ENCODE measurements at places on chromosomes 7 and 10.
A peak's percentile ranks its signal among the peaks of the same experiment; 100 is the strongest.

- peak; percentile 67 for DNase-seq
Observed at GRCh38 chr7:155798673-155799439, 13.4 kb downstream of the SHH start.

GRCh38 chr10:103554488-103555324, 61.2 kb downstream of the NEURL1 start:
- DNase-seq, result peak; percentile 63

DNA sequence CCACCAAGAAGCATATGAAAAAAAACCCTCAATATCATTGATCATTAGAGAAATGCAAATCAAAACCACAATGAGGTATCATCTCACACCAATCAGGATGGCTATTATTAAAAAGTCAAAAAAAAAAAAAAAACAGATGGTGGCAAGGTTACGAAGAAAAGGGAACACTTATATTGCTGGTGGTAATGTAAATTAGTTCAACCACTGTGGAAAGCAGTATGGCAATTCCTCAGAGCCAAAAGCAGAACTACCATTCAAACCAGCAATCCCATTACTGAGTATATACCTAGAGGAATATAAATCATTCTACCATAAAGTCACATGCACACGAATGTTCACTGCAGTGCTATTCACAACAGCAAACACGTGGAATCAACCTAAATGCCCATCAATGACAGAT, 46.0 kb downstream of the CNOT4 start:
- no peak for DNase-seq

- no peak for DNase-seq
Observed at GRCh38 chr10:30495687-30496086, 61.7 kb downstream of the MAP3K8 start.

GRCh38 chr7:7698930-7699329, 19.5 kb downstream of the RPA3 start:
- DNase-seq, result no peak

DNA sequence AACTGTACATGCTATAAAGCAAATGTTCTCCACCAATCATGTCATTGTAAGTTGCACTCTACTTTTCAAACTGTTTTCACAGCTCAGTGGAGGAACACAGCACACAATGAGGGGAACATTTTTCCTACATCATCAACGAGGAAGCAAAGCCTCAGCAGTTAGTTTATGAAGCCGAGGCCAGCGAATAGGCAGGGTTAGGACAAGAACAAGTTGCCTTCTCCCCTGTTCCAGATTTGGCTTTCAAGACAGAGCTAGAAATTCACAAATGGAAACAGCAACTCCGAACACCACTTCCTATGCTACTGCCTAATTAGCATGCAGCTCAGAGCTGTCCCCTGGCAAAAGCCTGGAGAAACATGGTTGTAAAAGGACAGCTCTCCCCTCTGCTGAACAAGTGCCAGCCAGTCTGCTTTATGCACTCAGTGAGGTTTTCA, 19.8 kb downstream of the ITGB8 start:
- DNase-seq, result no peak

DNA sequence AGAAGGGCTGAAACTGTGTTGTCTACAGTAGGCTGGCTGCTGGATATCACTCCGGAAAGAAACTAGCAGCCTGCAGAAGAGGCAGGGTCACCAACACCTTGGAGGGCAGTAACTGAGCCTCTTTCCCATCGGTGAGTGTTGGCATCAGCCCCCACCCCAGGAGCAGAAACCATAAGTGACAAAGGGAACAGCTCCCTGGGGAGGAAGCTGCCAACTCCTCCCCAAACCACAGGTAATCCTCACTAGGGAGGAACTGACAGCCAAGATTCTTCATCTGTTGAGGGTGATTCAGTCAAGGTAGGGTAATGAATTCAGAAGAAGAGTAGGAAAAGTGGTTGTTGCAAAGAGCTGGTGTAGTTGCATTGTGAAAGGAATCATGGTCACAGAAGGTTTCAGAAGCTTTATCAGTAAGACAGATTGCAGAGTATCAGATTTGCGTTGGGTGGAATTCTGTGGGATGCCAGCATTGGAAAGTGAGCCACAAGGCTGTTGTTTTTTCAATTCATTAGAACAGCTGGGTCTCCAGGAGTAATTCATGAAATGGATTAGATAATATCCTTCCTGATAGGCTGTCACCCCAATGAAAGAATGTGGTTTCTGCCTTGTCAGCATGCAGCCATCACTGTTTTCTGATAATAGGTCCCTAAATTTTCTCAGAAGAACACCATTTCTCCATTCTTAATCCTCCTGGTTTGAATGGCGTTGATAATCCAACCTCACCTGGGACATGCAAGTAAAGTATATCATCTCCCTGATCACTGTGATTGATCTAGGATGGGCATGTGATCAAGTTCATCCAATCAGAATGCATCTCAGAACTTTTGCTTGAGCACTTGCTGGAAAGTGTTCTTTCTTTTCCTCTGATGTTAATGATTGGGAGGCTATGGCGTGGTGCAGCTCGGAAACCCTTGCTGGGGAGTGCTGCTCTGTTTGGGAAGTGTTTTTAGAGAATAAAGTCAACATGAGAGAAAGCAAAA, 75.0 kb upstream of the CTBP2 start:
- no peak for DNase-seq

GRCh38 chr10:34397324-34397723, 417.8 kb downstream of the PARD3 start:
- no peak for DNase-seq

GRCh38 chr10:50421026-50421719, 169.9 kb upstream of the ASAH2 start:
- DNase-seq, result no peak

DNA sequence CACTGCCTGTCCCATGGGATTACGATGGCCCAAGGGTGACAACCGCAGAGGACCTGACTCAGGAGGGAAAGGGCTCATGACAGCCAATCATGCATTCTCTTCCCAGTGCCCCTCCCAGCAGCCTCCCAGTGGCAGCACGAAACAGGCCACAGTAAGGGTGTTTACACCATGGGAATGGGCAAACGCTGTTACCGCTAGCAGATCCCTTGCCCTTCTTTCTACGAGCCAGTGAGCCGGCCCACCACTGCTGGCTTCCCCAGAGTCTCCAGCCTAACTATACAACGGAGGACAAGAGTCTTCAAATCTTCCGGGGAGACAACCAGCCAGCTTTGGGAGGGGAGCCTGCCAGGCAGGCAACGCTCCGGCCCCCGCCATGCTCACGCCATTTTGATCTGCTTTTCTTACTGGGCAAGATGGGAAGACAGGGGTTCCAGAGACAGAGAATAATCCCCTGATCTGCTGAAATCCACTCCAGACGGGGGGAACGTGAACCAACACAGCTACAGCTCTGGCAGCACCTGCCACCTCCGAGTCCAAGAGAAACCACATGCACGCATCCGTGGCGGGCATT, 69.8 kb downstream of the SLC29A4 start:
- DNase-seq, result no peak

DNA sequence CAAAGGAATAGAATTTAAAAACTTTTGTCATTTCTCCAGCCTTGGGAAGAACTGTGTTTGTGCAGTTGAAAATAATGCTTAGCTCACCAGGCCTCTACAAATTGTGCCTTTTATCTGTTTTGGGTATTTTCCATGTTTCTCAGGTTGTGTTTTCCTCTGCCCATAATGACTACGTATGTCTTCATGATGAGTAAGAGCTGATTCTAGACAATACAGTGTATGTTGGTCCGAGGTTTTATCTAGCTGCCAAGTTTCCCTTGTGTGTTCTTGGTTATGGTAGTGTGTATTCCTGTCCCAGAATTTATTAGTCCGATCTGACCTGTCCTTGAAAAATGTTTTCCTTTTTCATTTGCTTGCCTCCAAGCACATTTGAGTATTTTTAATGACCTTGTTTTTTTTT, 83.7 kb upstream of the GLCCI1 start:
- no peak for DNase-seq

DNA sequence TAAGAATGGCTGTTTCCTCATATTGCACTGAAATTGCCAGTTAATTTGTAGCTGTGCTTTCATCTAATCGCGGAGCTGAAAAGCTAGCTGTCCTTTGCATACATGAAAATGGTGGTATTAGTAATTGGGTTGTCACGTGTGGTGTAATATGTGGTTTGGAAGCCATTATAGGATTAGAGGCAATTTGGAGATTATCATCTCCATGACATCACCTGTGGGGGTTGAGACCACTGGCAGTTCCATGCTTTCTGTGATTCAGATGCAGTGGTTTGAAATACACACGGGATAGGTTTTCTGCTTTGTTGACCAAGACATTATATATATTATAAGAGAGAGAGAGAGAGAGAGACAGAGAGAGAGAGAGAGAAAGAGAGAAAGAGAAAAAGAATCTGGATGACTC, 180.8 kb downstream of the RAB11FIP2 start:
- DNase-seq, result no peak

DNA sequence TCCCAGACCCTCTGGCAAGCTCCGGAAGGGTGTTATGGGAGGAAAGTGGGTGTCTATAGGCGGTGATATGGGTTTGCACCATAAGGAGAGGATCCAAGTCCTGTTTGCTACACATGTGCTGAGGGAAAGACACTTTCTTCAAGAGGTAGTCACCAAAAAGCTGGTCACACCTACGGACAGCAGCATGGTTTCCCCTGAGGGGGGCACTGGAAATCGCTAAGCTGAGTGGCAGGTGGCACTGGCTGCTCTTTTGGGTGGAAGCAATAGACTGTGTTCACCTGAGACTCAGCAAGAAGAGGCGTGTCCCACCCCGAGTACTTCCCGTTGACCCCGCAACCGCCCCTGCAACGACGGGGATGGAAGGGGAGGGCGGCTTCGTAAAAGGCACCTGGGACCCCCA, 1.8 kb upstream of the FOXI2 start:
- no peak for DNase-seq

GRCh38 chr10:128096486-128097199, 29.6 kb downstream of the MKI67 start:
- no peak for DNase-seq

DNA sequence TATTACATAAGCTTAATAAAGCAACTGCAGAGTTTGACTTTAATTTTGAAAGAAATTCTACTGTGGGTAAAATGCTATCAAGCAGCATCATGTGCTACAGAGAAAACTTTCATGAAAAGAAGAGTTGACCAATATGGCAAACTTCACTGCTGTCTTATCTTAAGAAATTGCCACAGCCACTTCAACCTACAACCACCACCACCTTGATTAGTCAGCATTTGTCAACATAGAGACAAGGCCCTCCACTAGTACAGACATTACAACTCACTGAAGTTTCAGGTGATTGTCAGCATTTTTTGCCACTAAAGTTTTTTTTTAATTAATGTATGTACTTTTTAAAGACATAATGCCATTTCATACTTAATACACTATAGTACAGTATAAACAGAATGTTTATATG, 350.3 kb downstream of the HPSE2 start:
- no peak for DNase-seq

DNA sequence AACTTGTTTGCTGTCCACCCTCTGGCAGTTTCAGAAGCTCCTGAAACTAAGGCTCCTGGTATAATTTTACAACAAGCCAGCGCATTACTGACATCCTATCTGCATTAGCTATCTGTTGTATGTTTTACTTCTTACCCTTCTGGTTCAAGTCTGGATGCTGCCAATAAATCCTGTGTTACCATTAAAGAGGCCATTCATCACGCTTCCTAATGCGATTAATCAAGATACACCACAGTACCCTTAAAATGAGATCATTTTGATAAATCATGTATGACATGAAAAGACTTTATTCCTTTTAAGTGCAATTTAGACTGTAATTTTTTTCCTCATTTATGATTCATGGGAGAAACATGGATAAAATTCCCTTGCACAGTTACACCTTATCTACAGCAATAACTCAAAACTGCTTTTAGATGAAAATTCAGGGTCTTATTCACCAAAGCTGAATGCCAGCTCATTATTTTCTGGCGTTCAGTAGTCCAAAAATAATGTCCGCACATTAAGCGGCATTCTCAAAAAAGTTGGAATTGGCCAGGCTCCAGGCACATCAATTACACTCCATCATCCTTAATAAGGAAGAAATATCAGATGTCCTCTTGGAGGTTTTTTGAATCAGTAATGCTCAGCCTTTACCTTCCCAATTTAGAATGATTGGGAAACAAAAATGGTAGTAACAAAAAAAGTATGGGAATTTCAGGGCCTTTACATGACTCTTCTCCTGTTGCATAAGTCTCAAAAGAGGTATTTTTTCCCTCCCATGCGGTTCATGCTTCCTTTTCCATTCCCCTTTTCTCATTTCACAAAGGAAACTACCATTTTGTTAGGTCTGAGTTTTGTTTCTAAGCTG, 878.5 kb downstream of the LRMDA start:
- no peak for DNase-seq

DNA sequence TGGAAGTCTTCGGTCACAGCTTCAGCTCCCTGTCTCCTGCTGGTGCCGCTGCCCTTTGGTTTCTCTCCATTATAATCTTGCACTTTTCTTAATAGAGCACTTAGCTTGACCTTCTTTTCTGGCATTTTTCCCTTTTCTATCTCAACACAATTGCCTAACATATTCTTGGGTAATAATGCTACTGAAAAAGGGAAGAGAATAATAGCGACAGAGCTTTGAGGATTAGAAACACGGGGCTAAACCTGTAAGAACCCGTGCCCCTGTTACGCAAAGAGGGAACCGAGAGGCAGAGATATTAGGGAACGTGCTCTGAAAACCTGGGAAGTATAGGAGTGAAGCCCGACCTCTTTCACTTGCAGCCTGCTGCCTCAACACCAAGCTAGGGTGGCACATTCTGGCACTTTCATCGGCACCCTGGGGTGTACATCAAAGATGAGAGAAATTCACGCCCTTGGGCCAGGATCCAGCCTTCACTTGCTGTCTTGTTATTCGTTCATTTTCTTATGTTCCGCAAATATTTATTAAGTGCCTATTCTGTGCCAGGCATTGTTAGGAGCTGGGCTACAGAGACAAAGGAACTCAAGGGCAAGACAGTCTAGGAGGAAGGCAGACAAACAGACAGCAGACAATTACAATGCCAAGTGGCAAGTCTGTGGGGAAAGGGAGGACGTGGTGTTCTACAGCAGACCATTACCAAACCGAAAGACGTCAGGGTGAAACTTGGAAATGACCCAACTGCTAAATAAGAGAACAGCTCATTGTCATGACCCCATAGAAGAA, 33.0 kb upstream of the GALNTL5 start:
- no peak for DNase-seq

GRCh38 chr7:91165846-91166230, 98.4 kb upstream of the FZD1 start:
- no peak for DNase-seq

DNA sequence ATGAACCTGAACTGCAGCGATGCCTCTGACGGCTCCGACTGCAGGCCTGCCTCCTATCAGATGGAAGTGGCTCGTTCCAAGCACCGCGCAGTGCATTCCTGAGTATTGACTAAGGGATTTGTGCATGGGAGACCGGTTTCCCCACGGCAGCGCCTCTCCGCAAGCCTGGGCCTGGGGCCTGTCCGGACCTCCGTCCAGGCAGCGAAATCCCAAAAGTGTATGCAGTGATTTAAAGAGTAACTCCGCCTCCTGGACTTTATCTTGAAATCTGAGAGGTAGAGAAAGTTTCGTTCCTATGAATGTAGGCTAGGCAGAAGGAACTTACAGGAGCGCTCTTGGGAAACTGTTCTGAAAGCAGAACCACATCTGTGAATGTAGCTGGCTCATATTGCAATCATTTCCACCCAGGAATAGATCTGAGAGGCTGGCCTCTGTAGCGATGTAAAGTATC, 106.2 kb upstream of the CELF2 start:
- DNase-seq, result no peak
